ENCODE measurements at places on chromosomes 7 and 10.

DNA sequence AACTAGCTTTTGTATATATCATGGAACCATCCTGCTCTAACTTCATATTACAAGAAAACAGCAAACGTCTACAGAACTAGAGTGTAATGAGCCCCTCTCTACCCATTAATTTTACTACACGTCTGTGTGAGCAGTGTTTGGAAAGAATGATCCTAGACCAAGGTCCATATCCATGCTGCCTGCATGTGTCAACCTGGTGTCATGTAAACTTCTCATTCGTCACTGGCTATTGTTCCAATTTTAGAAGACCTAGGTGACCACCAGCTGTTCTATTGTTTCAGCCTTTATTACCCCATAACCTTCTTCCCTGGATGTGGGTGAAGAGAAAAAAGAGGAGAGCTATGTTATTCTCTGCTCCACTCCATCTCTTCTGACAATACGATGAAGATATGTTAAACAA, 77.1 kb downstream of the CREM start:
- no peak for DNase-seq

DNA sequence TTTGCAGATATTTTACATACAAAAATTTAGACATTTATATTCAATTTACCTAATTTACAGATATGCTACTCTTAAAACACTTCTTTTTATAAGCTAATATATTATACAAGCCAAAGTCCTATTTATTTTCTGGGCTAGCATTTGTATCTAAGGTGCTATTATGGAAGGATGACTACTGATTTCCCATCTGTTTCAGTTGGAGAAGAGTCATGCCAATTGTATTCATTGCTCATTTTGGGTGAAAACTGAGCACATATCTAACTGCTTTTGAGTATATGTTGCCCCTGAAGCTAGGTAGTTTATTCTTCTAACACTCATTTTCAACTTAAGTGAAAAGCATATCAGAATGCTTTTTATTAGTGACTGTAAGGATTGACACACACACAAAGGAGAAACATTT, 172.9 kb downstream of the CDK14 start:
- DNase-seq, result no peak

GRCh38 chr7:35691366-35691765, 3.6 kb downstream of the HERPUD2 start:
- no peak for DNase-seq

DNA sequence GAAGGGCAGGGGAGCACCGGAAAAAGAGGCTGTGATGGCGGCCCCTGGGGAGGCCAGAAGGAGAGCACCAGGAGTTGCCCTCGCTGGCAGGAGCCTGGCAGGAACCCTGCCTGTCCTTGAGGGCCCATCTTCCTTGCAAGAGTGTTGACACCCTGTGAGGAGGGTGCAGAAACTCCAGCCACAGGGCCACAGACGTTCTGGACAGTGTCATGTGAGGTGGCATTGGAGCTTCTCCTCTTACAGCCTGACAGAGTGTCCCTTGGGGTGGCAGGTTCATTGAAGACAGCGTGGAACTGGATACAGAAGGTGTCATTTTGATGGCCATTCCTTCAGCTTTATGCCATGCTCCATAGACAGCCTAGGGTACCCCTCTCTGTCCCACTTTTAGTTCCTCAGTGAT, 54.2 kb downstream of the RBM20 start:
- no peak for DNase-seq

DNA sequence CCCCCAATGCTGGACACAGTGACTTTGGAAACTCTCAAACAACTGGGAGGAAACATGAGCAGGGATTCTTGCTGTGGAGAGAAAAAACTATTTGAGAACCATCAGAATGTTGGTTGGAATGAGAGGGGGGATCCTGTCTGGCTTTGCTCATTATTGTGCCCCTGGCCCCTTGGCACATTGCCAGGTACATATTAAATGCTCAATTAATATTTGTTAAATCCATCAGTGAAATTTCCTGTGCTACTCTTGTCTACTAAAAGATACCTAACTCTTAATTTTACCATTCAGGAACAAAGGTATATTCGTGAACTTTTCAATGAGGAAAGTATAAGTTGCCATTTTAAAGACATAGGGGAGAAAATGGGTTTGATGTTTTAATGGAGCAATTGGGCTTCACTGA, 329.4 kb downstream of the OTUD1 start:
- no peak for DNase-seq

- DNase-seq, result no peak
Observed at GRCh38 chr7:143375298-143376034, 5.7 kb upstream of the ZYX start.

DNA sequence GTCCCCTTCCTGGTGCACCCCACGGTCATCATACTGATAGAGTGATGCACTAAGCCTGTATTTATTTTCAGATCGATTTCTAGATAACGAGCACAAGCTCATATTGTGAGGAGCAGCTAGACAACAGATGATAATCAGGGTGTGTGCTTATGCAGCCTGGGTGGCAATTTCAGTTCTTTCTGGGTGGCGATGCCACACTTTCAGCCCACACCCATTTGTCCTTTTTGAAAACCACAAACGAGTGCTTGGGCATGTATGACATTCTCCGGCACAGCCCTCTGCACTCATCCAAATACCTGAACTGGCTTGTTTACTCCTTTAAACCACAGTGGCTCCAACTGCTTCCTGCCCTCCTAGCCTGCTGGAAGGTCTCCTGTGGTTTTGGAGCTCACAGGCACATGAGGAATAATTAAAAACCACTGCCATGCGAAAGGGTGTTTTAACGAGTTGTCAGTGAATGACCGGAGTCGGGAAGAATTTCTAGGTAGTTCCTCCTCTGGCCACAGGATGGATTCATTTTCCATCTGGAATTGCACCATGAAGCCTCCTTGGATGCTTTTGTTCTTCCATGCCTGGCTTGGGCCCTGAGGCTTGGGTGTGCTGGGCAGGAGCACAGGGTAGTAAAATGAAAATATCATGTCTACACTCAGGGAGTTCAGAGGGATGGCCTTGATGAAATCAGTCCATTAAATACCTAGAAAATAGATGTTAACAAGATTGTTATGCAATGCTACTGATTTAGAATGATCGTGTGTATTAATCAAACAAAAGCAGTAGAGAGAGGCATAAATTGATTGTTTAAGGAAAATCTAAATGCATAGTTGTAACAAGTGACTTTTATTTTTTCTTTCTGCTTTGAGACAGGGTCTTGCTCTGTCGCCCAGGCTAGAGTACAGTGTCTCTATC, 52.4 kb upstream of the ITGB1 start:
- DNase-seq, result no peak

Data from activated naive CD4-positive, alpha-beta T cell treated with anti-CD3 and anti-CD28 coated beads, Interleukin-2, amount 50 U/mL, for 16 hours (primary cell).